ENCODE measurements at places on chromosomes 7 and 10.

- no peak for DNase-seq
Measured at GRCh38 chr7:44976746-44977196, 2.0 kb downstream of the MYO1G start.

DNA sequence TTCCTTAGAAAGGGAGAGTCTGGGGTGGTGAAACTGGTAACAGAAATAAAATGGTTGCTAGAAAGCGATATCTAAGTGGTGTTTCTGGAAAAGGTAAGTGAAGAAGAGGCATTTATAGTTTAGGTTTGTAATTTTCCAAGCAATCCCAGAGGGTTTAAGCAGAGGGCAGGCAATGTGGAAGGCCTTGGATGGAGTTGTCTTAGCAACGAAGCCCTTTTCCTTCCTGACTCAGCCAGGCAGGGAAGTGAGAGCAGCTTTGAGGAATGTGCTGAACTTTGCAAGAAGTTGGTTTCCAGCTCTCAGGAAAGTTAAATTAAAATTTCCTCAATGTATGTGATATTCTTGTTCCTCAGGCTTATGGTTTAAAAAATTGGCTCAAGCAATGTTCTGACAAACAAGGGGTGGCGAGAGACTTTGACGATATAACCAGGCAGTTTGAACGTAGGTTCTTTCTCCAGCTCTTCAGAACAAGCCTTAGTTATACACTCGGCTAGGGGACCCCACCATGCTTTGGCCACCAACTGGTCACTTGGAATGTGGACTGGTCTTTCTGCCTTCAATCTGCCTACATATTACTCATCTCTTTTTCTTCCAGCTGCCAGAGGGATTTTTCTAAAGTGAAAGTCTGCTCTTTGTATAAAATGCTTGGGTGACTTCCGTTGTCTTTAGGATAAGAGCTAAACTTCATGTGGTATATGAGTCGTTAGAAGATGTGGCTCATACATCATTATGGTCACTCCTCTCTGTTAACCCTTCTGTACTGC lies 66.9 kb upstream of the SLC25A13 start:
- DNase-seq: no peak

DNA sequence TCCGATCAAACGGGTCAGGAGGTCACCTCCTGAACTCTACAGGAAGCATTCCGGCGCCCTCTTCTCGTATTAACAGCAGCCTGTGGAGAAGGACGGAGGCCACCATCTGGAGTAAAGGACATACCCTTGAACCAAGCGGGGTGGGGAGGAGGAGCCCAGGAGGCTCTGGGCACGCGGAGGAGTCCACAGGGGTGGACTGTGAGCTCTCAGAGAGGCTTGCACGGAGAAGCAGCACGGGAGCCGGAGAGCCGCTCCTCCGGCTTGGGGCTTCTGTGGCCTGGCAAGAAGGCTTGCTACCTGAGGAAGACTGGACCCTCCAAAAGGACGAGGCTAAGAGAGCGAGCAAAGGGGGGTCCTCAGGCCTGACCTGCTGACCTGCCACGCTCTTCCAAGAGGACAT lies 77.9 kb downstream of the MAD1L1 start:
- DNase-seq: no peak

- no peak for DNase-seq
Measured at GRCh38 chr10:47231414-47231813, 68.6 kb upstream of the GDF10 start.

DNA sequence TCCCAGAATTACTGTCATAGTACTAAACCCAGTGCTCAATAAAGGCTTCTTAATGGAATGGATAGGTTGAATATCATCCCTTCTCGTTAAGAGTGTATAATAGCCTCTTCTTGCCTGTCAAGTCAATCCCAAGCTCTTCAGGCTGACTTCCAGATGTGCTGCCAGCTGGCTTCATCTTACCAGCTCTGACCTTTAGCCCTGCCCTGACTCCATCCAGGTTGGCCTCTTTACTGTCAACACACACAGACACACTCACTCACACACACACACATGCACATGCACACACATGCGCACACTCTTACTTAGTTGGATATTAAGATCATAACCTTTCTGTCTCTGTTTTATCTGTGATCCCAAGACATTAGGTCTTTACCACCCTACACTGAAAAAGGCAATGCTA lies 49.1 kb downstream of the ASB4 start:
- no peak for DNase-seq

GRCh38 chr10:44238212-44238611 lies 146.7 kb downstream of the CXCL12 start:
- no peak for DNase-seq

GRCh38 chr10:23187155-23187554 lies 5.0 kb upstream of the PTF1A start:
- DNase-seq: no peak

GRCh38 chr7:70893422-70893821 lies 238.5 kb upstream of the GALNT17 start:
- DNase-seq: no peak

DNA sequence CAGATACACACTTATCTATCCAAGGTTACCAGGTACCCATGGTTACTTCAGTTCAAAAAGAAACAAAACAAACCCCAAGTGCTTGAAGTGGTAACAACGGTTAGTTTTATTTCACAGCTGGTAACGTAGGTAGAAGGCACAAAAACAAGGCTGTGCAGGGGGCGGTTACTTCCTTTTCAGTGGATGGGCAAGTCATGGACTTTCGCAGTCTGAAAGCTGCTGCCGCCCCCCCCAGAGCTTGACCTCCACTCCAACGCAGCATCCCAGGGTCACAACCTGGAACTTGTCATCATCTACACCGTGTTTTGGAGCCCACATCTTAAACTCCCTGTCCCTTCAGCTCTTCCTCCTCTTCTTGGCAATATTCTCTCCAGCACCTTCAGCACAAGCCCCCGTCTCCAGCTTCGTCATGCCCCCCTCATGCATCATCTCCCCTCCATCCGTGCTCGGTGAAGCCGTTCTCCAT lies 181.2 kb upstream of the ITGB1 start:
- no peak for DNase-seq

GRCh38 chr7:27116031-27116961 lies 13.8 kb upstream of the HOXA2 start:
- DNase-seq: no peak

- DNase-seq: no peak
Measured at GRCh38 chr7:124649397-124650014, 116.1 kb downstream of the GPR37 start.

DNA sequence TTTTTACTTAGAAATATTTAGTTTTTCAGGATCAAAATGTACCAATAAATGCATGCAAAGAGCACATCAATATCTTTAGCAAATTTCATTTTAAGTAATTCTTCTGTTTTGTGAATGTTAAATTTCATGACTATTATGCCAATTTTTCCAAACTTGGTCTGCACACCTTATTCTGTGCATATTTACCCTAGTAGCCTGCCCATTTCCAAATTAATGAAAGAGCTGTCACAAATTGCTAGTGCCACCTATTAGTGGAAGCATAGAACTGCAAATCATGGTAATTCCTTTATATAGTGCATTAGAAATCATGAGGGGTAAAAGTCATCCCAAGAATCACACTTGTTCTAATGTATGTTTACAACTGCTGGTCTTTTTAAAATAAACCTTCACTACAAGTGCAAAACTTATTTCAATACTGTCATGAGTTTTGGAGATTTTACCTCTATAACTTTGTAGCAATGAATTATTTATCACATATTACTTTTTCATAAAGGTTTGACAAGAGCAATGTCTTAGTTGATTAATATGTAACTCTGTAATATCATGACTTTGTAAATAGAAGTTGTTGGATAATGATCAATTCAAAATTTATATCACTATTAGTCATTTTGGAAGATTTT lies 5.7 kb downstream of the SEMA3A start:
- DNase-seq: no peak

DNA sequence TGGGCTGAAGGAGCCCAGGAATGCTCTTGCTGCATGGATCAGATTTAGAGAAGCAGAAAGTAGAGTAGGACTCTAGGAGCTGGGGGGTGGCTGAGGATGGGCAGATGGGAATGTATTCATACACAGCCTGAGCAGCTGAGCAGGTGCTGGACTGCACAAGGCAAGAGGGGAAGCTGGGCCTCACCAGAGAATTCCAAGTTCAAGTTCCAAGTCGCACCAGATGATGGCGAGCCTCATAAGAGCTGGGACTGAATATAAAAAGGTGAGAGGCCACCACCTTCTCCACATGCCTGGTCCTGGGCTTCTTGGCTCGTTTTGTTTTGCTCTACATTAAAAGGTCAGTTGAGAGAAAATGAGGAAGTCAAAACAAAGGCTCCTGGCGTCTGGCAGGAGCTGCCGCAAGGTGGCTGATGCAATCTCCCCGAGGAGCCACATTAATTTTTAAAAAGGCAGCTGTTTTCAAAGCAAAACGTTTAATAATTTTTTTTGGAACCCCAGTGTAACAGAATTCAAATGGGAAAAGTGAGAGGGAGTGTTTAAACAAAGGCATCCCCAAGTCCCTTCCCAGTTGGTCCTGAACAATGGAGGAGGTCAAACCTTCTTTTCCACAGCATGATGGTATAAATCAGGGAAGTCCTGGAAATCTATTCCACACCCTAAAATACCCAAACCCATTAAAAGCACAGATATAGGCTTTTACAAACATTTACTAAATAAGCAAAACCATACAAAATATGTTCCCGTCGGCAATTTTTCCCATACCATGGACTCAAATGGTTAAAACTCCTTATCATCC lies 9.5 kb downstream of the CYREN start:
- no peak for DNase-seq

DNA sequence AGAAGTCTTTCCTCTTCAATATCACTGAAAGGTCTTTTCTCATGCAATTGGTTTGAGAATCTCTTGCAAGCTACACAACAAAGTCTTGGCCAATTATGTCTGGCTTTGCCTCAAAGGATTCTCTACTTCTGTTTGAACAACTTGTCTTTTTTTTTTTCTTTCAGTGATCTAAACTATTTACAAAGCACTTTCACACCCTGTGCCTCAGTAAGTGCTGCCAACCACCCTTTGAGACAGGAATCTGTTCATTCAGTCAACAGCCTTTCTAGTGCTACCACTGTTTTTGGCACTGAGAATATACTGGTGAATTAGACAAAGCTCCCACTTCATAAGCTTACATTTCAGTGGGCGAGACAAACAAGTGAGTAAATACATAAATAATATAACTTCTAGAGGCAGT lies 26.9 kb upstream of the SDK1 start:
- no peak for DNase-seq

DNA sequence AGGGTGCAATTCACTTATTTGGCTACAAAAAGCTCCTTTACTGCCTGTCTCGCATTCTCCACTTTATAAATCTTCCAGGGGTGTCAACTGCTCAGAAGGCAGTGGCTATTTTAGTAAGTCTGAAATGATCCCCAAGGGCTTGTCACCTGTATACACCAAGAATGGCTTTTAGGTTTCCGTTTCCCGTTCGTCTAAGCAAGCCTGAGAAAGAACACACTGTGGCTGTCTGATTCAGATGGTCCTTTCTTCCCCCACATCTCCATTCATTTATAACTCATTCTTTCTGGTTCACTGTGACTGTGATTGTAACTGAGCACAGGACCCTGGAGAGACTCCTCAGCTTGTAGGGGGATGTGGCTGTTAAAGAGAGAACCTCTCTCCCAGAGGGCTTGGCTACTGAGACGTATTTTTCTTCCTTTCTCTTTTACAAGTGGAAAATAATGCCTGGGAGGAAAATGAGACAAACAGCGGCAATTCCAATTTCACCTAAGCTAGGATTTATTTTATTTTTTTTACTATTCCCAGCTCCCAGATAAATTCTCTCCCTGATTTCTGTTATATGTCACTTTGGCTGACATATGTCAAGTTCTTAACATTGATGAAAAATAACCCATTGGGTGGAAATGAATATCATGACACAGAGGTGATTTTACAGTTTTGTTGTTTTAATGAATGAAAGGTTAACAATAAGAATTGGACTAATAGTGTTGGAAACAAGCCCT lies 129.3 kb downstream of the FAM107B start:
- no peak for DNase-seq

GRCh38 chr7:1314908-1315450 lies 82.3 kb downstream of the UNCX start:
- DNase-seq: no peak

DNA sequence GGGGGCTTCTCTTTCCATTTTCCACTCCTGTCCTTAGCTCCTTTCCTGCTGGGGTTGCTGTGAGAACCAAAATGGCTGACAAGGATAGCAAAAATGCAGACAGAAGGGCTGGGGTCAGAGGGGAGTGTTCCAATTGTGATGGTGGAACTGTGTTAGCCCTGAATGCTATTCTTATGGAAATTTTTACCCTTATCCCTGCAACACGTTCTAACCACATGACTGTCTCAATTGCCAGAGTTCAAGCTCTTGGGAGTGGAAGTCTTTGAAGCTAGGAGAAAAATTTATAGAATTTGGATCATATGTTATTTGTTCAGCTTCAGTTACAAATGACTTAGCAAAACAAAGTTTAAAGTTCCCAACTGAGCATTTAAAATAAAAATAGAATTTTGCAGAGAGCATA lies 134.1 kb downstream of the ADCYAP1R1 start:
- DNase-seq: no peak

DNA sequence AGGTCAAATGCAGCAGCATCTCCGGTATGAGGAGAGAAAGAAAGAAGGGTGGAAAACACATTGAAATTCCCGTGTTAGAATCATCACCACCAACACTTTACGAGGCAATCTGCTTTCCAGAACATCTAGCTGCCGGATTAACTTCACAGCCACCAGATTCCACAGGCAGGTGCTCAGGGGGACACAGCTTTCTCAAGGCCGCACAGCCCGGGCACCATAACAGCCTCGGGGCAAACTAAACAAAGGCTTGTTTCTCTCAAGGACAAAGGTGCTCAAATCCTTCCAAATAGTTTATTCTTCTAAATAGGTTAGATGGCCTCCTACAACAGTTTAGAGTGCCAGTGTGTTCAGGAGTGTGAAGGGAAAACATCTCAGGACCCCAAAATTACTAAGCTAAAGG lies 156.3 kb downstream of the DIP2C start:
- DNase-seq: no peak

GRCh38 chr10:78065611-78066010 lies 31.9 kb downstream of the RPS24 start:
- no peak for DNase-seq

DNA sequence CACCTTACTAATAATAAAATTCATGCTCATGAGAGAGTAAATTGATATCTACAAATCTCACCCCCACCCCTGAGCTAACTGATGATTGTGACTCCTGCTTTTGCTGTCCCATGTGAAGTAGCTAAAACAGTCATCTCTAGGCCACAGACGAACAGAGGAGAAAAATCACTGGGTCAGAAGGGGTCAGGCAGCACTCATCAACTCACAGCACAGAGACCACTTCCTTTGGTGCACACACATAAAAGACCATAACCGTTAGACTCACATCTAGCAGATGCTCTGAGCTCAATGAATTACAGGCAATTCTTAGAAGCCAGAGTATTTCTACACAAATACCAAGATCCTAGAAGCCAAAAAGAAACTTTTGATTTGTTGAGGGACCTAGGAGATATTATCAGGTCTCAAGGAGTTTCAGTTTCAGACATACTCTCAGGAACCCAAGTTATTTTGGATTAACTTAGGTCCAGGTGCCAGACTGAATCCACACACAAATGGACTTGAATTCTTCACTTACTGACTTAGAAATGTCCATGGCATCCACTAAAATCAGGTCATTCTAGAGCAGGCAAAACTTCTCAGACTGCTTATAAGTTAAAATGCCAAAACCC lies 65.0 kb upstream of the TES start:
- DNase-seq: no peak
